DND-41 (cell line): ENCODE measurements at places on chromosomes 2 and 18.
A peak's percentile ranks its signal among the peaks of the same experiment; 100 is the strongest.

- no peaks in the 10 kb centered on the region for H3K36me3 ChIP-seq
- H3K4me3 ChIP-seq, result no peak overlapping the region
- H3K27ac ChIP-seq, result no peak overlapping the region
- no peaks in the 10 kb centered on the region for H3K27me3 ChIP-seq
- no peak for DNase-seq
These were observed 28.1 kb downstream of the NCKAP1 start for GRCh38 chr2:183010112-183010511.

- H3K36me3 ChIP-seq, result peaks cover 1% of the 10 kb centered on the region; the same call in 1 of the 2 replicates
- H3K27me3 ChIP-seq, result no peaks in the 10 kb centered on the region
- no peaks in the 10 kb centered on the region for H3K4me1 ChIP-seq
These were observed 49.3 kb downstream of the OLA1 start for GRCh38 chr2:174198846-174199564.

GRCh38 chr2:89842180-89842908 lies 1150.9 kb downstream of the RPIA start:
- H3K4me1 ChIP-seq, result no peaks in the 10 kb centered on the region
- no peaks in the 10 kb centered on the region for H3K27me3 ChIP-seq
- DNase-seq, result peak; percentile 15
- no peak overlapping the region for H3K4me3 ChIP-seq
- no peak overlapping the region for H3K27ac ChIP-seq
- no peaks in the 10 kb centered on the region for H3K36me3 ChIP-seq

DNA sequence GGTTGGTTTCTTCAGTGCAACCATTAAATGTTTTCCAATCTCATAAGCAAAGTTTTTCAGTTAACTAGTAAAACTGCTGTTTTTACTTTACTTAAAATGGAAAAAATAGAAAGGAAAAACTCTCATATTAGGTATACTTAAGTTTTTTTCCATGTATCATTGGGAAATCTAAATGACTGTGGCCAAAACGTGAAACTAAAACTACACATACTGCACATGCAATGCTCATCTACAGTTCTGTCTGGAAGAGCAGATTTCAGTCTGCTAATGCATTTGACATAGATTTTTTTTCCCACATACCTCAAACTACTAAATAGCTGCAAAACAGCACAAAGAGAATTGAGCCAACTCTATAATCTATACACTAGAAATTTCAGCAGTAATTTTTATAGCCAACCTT lies 62.6 kb downstream of the COL5A2 start:
- no peaks in the 10 kb centered on the region for H3K36me3 ChIP-seq
- H3K4me1 ChIP-seq, result no peaks in the 10 kb centered on the region
- peaks cover 4% of the 10 kb centered on the region for H3K27me3 ChIP-seq

GRCh38 chr2:174176898-174177297 lies 71.4 kb downstream of the OLA1 start:
- DNase-seq, result no peak
- H3K36me3 ChIP-seq, result peaks cover 21% of the 10 kb centered on the region
- H3K4me3 ChIP-seq, result no peak overlapping the region
- no peak overlapping the region for H3K27ac ChIP-seq
- peaks cover 13% of the 10 kb centered on the region for H3K4me1 ChIP-seq

GRCh38 chr2:41686156-41686555 lies 361.7 kb upstream of the PKDCC start:
- H3K27me3 ChIP-seq, result no peaks in the 10 kb centered on the region
- no peak overlapping the region for H3K4me3 ChIP-seq
- no peaks in the 10 kb centered on the region for H3K4me1 ChIP-seq
- no peak for DNase-seq

DNA sequence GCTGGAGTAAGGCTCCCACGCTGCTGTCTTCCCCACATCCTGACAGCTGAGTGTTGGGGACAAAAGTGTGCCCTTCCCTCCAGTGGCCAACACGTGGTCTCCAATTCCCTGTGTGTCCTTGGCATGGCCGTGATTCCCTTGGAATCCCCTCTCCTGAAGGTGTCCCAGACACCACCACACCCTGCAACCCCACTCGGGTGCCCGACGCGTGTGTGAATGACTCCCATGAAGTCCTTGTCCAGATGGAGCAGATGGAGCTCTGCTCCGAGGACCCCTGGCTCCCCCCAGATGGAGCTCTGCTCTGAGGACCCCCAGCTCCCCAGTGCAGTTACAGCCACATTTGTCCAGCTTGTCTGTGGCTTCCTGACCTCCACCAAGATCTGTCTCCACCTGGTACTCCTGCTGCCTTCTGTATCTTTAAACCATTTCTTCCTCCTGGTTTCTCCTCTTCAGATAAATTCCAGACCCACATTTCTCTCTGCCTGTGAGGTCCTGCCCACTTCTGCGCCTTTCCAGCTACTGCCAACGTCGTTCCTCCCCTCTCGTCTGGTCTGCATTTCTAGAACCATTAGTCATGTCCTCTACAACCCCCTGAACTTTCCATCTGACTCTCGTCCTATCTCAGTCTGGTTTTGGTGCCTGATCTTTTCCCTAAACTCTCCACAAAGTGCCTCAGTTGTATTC lies 86.8 kb upstream of the PXDN start:
- H3K4me1 ChIP-seq, result no peaks in the 10 kb centered on the region
- no peaks in the 10 kb centered on the region for H3K36me3 ChIP-seq
- H3K4me3 ChIP-seq, result no peak overlapping the region
- DNase-seq, result no peak
